ENCODE measurements at places on chromosomes 2 and 18. TPM values are rescaled to one million over a fixed set of nuclear protein-coding genes. Genes with fewer than 3 reads are reported as not detected.

DNA sequence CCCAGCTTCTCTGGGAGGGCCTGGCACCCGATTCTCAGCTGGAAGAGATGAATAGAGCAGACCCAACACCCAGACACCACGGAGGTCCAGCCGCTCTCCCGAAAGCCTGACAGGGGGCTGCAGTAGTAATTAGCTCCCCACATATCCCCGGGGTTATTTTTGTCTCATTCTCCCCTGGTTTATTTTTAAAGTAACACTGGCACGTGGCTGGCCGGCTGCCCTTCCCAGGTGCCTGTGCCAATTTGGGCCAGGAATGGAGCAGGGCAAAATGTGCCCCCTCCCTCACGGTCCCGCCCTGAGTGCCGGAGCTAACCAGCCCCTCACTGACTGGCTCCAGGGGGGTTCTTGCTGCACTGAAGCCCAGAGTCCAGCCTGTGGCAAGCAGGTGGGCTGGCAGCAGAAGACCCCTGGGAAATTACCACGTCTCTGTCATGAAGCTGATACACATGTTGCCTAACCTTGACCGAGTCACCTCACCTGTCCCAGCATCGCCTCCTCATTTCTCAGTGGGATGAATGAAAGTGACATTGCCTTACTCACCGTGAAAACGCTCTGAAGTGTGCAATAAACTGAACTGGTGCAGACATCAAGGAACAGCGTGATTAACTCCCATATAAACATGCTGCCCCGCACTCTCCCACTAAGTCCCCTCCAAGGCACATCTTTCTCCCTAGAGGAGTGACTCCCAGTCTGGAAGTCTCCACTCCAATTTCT lies 18.4 kb downstream of the KCNK3 start:
- DNase-seq, result no peak

DNA sequence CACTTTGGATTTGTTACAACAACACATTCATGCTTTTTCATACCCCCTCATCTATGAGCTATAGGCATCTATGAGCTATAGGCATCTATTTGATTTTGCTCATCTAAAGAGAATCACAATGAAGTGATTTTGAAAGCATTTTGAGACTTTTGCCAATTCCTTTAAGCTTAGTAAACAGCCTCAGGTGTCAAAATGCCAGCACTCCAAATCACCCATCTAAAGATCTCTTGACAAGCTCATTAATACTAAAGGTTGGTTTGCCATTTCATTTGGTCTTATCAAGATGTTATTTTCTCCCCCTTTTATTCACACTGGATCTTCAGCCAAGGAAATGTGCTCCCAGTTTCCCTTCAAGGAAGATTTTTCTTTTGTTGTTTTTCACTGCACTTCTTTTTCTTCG lies 110.7 kb upstream of the TLK1 start:
- no peak for DNase-seq

GRCh38 chr2:208360259-208361076 lies 46.1 kb upstream of the PTH2R start:
- no peak for DNase-seq

- DNase-seq, result no peak
These were observed 85.0 kb downstream of the PTH2R start for GRCh38 chr2:208491641-208492040.

DNA sequence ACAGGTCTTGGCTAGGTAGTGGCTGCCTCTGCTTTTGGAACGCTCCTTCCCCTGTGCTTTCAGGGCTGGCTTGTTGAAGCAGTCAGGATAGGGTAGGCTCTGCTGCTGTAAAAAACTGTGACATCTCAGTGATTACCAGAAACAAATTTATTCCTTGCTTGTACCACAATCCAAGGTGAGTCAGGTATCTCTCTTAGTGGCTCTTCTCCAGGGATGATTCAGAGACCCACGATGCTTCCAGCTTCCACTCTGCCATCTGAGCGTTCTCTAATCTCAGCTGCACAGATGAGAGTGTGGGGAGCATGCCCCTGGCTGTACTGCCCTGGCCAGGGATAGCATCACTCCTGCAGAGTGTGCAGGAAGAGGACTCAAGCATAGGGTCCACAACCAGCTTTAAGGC lies 174.9 kb downstream of the VAPA start:
- DNase-seq, result no peak

DNA sequence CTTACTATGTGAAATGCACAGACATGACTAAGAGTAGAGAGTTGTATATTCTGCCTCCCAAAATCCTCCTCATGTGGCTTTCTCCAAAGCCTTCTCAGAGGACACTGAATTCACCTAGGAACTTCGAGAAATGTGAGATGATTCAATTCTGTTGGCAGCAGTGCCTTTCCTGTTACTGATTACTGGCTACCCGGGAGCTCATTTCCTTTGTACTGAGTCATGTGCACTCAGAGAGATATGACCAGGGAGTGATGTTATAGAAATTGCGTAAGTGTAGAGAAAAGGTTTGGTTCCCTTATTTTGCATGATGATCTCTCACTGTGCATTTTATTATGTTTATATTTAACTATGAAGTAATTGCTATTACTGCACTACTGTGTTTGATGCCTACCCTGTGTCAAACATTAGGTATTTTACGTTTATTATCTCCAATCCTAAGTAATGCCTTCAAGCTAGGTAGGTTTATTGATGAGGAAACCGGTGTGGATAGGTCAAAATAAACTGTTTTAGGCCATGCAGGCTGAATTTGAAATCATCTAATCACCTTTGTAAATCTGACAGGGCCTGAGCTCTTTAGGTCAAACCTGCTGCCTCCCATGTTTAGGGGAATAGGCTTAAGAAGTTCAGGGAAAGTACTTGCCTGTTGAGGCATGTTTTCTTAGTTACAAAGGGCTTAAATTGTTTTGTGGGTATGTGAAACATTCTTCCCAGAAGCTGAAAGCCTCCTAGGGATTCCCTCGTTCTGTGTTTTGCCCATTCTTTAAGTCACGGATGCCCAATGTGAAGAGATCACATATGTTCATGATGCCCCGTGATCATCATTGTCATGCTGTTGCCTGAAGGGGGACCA lies 86.8 kb downstream of the FMNL2 start:
- no peak for DNase-seq

DNA sequence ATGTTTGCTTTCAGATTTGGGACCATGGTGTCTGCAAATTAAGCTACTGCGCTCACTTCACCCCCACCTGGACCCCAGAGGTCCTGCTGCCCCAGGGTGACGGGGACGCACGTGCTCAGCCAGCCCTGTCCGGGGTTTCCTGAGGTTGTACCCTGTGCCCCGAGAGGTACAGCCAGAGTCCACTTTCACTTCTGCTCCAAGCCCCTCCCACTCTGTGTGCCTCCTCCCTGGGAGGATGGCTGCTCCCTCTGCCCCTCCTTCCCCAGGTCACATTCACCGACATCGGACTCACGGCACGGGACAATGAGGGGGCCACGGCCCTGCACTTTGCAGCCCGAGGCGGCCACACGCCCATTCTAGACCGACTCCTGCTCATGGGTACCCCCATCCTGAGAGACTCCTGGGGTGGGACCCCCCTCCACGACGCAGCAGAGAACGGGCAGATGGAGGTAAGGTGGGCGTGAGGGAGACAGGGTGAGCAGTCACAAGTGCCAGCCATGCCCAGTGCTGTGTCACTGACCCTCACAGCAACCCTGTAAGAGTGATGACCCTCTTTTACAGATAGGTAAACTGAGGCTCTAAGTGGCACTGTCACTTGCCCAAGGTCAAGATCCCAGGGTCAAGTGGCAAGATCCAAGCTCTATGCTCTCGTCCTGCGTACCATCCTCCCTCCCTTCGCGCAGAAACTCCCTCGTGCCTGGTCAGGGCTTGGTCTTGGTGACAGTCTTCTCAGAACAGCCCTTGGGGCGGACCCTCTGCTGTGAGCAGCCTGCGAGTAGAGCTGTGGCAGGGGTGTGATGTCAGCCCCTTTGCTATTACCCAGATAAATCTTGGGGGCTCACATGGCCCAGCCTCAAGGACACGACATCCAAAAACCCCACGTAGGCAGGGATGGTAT lies 7.6 kb downstream of the ESPNL start:
- DNase-seq, result peak; percentile 34

DNA sequence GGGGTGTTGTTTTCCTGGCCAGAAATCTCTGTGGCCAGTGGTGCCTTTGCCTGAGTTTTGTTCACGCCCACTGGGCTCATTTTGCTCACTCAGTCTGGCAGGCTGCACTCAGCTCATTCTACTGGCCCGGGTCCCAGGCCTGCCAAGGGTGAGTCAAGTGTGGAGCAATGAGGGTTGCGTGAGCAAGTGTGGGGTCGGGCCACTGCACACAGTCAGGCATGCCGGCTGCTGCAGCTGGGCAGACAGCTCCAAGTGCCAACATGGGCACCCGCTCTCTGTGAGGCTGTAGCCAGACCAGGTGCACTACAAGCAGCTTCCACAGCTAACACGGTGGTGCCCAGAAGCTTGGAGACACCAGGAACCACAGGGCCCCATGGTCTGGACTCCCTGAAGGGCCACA lies 801.1 kb upstream of the RAB6C start:
- DNase-seq, result peak; percentile 79

GRCh38 chr2:218012284-218012683 lies 9.5 kb upstream of the TNS1 start:
- DNase-seq, result peak; percentile 40

DNA sequence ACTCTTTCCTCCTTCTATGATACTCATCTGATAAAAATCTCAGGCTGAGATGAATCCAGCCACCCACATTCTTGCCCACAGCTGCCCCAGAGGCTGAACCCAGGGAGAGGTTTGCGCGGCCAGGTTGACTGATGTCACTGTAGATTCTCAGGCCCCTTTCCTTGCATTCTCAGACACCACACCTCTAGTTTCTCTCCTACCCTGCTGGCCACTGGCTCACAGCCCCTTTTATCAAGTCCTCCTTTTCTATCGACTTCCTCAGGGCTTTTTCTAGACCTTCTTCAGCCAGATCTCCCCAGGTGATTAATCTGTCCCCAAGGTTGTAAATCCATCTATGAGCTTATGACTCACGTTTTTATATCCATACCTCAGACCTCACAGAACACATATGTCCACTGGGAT lies 99.8 kb downstream of the TACR1 start:
- DNase-seq, result no peak

DNA sequence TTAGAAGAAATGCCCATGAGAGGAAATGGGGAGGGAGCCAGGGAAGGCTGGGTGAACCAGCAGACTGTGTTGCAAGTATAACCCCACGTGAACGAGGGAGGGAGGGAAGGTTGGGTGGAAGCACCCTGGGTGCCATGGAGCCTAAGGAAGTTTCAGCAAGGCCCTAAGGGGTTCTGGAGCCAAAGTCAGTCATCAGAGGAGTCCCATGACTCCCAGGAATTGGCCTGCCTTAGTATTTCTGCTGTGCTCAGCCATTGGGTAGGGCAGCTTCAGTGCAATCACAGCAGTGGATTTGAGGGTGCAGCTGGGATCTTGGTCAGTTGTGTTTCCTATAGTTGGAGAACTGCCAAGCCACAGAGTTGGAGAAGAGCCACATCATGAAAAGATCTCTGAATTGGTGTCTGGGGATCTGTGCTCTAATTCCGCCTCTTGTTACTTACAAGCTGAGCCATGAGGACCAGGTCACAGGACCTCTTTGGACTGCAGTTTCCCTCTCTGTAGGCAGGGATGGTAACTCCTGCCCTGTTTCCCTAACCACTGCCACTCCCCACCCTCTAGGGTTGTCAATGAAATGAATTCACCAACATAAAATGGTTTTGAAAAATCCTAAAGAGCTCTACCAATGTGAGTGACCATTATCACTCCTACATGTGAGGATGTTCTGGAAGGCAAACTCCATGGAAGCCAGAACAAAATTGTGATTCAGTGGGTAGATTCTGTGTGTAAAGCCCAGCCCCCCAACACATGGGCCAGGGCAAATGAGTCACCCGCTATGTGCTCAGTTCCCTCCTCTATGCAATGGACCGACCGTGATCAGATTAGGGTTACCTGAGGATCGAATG lies 108.9 kb downstream of the CLIP4 start:
- DNase-seq, result peak; percentile 59

GRCh38 chr18:26419746-26420145 lies 128.6 kb downstream of the KCTD1 start:
- DNase-seq, result no peak

DNA sequence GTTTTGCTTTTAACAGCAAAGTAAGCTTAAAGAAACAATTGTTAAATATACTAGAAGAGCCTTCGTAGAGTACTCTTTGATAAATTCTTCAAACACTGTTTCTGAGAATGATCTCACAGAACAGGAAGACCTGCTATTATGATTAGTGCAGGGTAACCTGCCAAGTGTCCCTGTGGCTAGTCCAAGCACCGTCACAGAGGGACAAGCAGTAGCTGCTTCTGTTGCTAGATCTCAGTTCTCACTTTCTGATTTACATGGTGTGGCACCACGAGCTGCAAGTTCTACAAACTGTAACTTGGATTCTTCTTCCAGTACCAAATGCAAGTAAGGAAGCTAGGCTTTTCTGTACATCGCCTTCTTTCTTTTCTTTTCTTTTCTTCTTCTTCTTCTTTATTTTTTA lies 121.5 kb downstream of the PIEZO2 start:
- no peak for DNase-seq

- no peak for DNase-seq
These were observed 61.8 kb upstream of the RPL31 start for GRCh38 chr2:100940240-100940639.

DNA sequence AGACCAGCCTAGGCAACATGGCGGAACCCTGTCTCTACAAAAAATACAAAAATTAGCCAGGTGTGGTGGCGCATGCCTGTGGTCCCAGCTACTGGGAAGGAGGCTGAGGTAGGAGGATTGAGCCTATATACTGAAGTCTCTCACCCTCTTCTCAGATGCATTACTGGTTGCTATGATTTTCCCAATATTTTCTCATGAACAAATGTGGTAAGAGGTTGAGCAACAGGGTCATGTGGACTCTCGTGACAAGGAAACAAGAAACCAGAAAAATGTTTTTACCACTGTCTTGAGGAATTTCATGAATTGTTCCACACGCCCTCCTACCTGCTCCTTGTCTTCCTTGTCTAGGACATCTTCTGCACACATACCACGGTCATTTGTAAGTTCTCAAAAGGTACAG lies 12.4 kb downstream of the LMAN2L start:
- DNase-seq, result no peak

GRCh38 chr2:240926516-240927389 lies 20.6 kb downstream of the CROCC2 start:
- peak; percentile 71 for DNase-seq

GRCh38 chr18:76547296-76547695 lies 52.3 kb upstream of the ZNF516 start:
- no peak for DNase-seq

DNA sequence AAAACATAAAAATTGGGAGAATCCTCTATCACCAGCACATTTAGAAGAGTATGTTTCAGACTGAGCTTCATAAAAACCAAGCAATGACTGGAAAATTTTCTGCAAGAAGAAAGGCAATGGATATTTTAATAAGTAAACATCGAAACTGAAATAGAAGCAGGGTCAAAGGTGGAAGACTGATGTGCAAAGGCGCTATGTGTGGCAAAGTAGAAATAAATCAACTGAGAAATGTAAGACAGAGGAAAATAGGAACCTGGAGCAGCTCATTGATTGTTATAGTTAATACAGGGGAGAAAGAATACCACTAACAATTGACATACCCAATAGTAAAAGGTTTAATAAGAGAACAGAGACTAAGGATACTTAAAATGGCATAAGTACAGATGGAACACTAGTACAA lies 818.4 kb downstream of the SOCS6 start:
- no peak for DNase-seq

- DNase-seq, result no peak
These were observed 15.2 kb upstream of the ZFP36L2 start for GRCh38 chr2:43241558-43241957.

The CCDC93 gene
- total RNA-seq, result 22.2 TPM

The C2orf78 gene
- total RNA-seq, result not detected

The CAMKMT gene
- 4.6 TPM for total RNA-seq

The HOXD4 gene
- total RNA-seq, result not detected

The LIMS2 gene
- 260 TPM for total RNA-seq

The ZNF804A gene
- 0.05 TPM for total RNA-seq

The TFCP2L1 gene
- total RNA-seq, result 0.30 TPM

The VRK2 gene
- 29.4 TPM for total RNA-seq

The PPP1CB gene
- 397 TPM for total RNA-seq

The ZBTB7C gene
- total RNA-seq, result 3.2 TPM

All from Right ventricle myocardium inferior (tissue), 1 donor.